Cardiac fibroblast (primary cell): ENCODE measurements at places on chromosomes 4 and X.
A peak's percentile ranks its signal among the peaks of the same experiment; 100 is the strongest.

- DNase-seq = no peak
Observed at GRCh38 chr4:17688011-17688441, 73.6 kb downstream of the MED28 start.

DNA sequence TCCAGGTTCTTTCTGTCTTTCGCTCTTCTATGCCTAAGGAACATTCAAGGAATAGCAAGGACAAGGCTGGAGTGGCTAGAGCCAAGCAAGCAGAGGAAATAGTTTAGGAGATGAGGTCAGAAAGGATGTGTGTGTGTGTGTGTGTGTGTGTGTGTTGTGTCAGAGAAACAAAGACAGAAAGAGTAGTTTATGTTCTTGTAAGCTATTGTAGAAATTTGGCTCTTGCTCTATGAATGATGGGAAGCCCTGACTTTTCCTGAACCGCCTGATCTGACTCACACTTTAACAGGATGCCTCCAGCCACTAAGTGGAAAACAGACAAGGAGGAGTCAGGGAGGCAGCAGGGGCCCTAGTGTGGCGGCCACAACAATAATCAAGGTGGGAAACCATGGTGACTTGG is 39.7 kb downstream of the LGI2 start:
- DNase-seq = peak; percentile 77

DNA sequence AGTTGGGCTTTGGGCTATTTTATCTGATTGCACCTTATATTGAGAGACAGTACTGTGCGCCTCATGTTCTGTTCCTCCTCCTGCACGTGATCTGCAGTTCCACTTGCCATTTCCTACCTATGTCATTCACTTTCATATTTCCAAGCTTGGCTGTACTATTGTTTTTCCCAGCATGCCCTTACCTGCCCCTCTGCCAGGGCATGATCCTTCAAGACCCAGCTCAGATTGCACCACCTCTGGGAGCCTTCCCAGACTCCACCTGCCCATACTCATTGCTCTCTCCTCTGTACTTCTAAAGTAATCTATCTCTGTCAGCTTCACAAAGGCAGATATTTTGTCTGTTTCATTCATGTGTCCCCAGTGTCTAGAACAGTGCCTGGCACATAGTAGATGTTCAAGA is 11.6 kb downstream of the SLC25A5 start:
- DNase-seq = no peak

GRCh38 chr4:109702950-109703663 is at the start of gene CASP6:
CASP6 (minus strand) TSS chr4:109703445; CDS start chr4:109703395, 50 bp downstream.
- DNase-seq = peak; percentile 78

- DNase-seq = peak; percentile 73
Observed at GRCh38 chr4:23333946-23334878, 555.6 kb downstream of the PPARGC1A start.

GRCh38 chr4:61824454-61824853 is 624.3 kb downstream of the ADGRL3 start:
- no peak for DNase-seq
